Tibial nerve (tissue), 4 donors: ENCODE measurements at places on chromosomes 11 and 22. TPM values are rescaled to one million over a fixed set of nuclear protein-coding genes. Genes with fewer than 3 reads are reported as not detected.

DNA sequence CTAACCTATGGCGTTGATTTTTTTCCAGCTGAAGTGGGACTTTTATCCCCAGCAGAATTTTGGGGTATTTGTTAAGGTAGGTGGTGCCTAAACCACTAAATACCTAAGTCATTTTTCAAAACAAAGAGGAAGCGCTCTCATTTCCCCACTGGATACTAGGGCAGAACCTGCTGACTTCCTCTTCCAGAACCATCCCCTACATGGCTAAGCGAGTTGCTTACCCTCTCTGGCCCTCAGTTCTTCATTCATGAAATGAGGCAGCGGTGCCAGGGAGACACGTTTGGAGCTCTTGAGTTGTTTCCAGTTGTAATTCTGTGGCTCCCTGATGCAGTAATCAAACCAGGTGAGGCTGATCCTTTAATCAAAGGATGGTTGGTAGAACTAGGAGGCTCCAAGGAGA is 10.0 kb upstream of the MTMR3 start:
- no peak for DNase-seq

DNA sequence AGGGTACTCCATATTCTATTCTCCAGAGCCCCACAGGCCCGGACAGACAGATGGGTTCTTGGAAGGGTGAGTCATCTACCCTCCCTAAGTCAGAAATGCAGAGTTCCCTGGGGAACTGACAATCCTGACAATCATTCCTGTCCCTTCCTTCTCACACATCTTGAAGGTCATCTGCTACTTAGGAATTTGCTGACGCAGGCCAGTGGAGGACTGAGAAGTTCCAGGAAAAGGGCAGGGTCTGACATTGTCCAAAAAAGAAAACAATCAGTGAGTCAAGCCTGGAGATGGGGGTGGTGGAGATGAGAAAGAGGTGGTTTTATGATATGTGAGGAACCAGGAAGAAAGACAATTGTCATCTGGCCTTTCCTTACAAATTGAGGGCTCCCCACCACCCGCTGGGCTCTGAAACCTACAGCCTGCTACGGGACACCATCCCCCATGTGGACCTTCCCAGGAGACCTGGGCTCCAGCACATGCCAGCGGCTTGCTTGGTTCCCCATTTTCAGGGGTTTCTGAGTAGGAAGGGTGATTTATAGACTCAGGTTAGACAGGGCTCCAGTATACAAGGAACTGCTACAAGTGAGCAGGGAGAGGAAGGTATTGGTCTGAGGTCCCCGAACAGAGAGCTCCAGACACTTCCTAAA is 12.9 kb downstream of the CD59 start:
- DNase-seq = no peak

- no peak for DNase-seq
Observed at GRCh38 chr11:10606536-10607208, 38.2 kb upstream of the LYVE1 start.

GRCh38 chr11:66044757-66045156 is 4.2 kb downstream of the GAL3ST3 start:
- DNase-seq = no peak

- no peak for DNase-seq
Observed at GRCh38 chr11:97389270-97389669, 999.5 kb downstream of the JRKL start.

Gene MLC1
- not detected for total RNA-seq

Gene UNC93B1
- total RNA-seq = 44.0 TPM

Gene XKR3
- not detected for total RNA-seq
